ENCODE measurements at places on chromosomes 5 and 9.

DNA sequence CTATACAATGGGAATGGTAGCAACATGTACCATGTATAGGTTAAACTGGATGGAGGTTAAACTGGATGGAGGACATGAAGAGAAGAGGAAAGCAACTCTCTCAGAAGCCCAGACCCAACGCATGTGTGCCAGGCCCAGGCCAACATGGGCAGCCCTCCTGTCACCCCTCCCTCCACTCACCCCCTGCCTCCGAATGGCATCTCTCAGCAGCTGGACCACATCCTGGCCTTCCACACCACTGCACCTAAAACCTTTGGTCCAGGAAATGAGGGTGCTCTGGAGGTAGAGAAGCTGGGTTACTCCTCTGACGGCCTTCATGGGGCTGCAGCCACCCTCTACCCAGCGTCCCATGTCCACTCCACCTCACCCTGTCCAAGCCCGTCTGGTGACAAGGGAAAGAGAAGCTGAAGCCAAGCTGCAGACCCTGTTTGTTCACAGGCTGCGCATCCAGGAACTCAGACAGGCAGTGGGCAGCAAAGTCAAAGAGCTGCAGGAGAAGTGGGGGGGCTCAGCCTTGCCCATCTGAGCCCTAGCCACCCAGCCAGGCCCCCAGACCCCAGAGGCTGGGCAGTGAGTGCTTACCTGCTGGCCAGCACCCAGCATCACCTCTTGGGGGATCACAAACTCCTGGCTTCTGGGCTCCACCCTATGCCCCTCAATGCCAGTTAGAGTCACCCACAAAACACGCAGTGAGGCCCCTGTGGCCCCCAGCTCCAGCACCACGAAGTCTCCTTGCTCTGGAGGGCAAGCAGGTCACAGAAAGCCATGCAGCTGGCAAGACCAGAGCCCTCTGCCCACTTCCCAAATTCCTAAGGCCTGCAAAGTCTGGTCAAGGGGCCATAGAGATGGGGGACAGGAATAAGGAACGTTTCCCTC lies 8.5 kb downstream of the HK3 start:
- no peaks in the 10 kb centered on the region for H3K36me3 ChIP-seq
- H3K4me1 ChIP-seq = no peaks in the 10 kb centered on the region
- no peaks in the 10 kb centered on the region for H3K27me3 ChIP-seq
- H3K4me3 ChIP-seq = no peak overlapping the region
- H3K27ac ChIP-seq = no peak overlapping the region

DNA sequence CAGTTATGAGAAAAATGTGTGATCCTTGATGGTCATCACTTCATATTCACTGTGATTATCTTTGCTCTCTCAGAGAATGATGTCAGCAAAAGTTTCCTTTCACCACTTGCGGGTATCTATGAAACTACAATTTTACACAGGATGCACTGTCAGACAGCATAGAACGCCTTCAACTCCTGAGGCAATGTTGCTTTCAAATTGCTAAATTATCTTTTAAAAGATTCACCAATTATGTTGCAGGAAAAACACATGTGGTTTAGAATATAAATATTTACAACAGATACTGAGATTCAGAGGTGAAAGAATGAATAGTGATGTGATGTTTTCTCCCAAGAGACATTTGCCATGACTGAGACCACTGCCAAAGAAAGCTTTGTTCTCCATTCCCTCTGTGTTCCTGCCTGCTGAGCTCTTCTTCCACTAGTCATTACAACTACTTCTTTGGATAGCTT lies 879.8 kb upstream of the DMAC1 start:
- H3K27ac ChIP-seq = no peak overlapping the region
- DNase-seq = no peak
- H3K36me3 ChIP-seq = no peaks in the 10 kb centered on the region
- no peaks in the 10 kb centered on the region for H3K27me3 ChIP-seq
- H3K4me3 ChIP-seq = no peak overlapping the region
- H3K4me1 ChIP-seq = no peaks in the 10 kb centered on the region

DNA sequence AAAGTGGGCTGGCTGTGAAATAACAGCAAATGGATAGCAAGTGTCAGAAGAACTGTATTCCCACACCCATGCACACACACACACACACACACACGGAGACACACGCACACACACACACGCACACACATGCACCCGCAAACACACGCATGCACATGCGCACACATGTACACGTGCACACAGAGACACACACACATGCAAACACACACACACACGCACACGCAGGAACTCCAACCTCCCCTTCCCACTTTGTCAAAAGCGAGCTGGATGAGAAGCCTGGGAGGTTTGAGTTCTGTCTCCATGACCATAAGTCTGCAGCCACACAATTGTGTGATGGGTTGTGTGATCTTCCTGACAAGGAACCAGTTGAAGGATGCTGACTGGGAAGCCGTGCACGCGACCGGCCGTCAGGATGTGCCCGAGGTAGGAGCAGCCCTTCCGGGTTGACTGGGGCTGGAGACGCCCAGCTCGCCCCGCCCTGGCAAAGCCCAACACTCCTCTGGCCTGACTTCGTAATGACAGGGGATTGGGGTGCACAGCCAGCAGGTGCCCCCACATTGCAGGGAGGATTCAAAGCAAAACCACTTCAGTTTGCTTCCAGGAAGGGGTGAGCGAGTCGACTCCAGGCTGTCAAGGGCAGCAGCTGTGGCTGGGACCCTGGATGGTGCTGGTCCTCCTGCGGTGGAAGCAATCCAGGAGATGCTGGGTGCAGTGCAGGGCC lies 29.3 kb upstream of the NKD2 start:
- no peak overlapping the region for H3K27ac ChIP-seq
- H3K27me3 ChIP-seq = no peaks in the 10 kb centered on the region
- H3K36me3 ChIP-seq = no peaks in the 10 kb centered on the region
- no peak overlapping the region for H3K4me3 ChIP-seq

DNA sequence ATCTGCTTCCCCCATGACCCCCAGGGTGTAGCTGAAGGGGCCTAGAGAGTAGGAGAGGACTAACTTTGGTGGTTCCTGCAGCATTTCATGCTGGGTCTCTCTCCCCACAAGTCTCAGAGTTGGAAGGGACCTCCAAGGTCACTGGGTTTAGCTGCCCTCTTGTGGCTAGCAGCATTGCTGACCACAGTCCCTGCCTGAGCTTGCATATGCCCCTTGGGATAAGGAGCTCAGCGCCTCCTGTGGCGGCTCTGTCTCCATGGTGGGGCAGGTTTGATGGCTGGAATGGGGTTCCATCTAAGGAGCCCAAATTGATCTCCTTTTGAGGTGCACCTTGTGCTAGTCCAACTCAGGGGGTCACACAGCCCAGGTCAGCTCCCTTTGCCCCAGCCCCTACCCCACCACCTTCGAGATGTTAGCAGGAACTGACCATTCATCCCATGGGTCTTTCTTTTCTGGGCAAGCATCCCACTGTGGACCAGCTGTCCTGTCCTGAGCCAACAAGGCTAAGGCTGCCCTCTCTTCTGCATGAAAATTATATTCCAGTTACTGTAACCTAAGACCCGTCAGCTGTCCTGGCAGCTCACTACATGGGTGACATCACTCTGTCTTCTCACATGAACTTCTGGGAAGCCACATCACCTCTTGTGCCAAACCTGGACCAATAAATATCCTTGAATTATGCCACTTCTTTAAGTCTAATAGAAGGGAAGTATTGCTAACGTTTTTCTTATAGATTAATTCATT lies 196.2 kb downstream of the HSPA4 start:
- H3K36me3 ChIP-seq = no peaks in the 10 kb centered on the region
- H3K4me1 ChIP-seq = no peaks in the 10 kb centered on the region
- no peak overlapping the region for H3K27ac ChIP-seq
- no peaks in the 10 kb centered on the region for H3K27me3 ChIP-seq
- no peak overlapping the region for H3K4me3 ChIP-seq

DNA sequence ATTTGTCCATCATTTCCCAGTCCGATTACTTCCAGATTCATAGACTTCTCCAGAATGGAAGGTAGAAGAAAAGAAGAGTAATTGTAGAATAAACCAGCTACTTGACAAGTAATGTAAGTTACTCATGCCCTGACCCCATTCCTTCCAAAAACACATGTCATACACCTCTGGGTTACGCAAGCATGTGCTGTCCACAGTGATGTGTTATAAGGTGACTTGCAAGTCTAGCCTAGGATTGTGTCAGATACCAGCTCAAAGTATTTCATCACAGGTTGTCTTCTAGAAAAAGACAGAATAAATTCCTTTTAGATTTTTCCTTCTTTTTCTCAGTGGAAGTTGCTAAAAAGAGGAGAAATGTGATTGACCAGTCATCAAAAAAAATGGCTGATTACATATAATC lies 8.0 kb upstream of the TLR4 start:
- no peak for DNase-seq
- no peak overlapping the region for H3K4me3 ChIP-seq
- H3K27me3 ChIP-seq = no peaks in the 10 kb centered on the region
- H3K27ac ChIP-seq = no peak overlapping the region
- H3K36me3 ChIP-seq = no peaks in the 10 kb centered on the region

- no peak overlapping the region for H3K4me3 ChIP-seq
- DNase-seq = no peak
- H3K4me1 ChIP-seq = no peaks in the 10 kb centered on the region
- H3K27me3 ChIP-seq = no peaks in the 10 kb centered on the region
- H3K27ac ChIP-seq = no peak overlapping the region
These were observed 12.6 kb upstream of the EGR1 start for GRCh38 chr5:138452720-138453119.

GRCh38 chr5:119814655-119815054 lies 185.3 kb downstream of the FAM170A start:
- H3K36me3 ChIP-seq = no peaks in the 10 kb centered on the region
- H3K4me1 ChIP-seq = no peaks in the 10 kb centered on the region
- H3K27me3 ChIP-seq = no peaks in the 10 kb centered on the region
- no peak overlapping the region for H3K27ac ChIP-seq
- no peak for DNase-seq
- no peak overlapping the region for H3K4me3 ChIP-seq

GRCh38 chr5:176719113-176719739 lies 71.9 kb downstream of the TSPAN17 start:
- H3K27ac ChIP-seq = no peak overlapping the region
- no peaks in the 10 kb centered on the region for H3K36me3 ChIP-seq
- no peaks in the 10 kb centered on the region for H3K27me3 ChIP-seq
- H3K4me3 ChIP-seq = no peak overlapping the region
- no peak for DNase-seq
- H3K4me1 ChIP-seq = no peaks in the 10 kb centered on the region

GRCh38 chr5:52989781-52990527 lies 802 bp downstream of the ITGA2 start:
- H3K4me1 ChIP-seq = no peaks in the 10 kb centered on the region
- H3K27ac ChIP-seq = peak overlapping the region; percentile 87
- no peaks in the 10 kb centered on the region for H3K27me3 ChIP-seq
- no peaks in the 10 kb centered on the region for H3K36me3 ChIP-seq

DNA sequence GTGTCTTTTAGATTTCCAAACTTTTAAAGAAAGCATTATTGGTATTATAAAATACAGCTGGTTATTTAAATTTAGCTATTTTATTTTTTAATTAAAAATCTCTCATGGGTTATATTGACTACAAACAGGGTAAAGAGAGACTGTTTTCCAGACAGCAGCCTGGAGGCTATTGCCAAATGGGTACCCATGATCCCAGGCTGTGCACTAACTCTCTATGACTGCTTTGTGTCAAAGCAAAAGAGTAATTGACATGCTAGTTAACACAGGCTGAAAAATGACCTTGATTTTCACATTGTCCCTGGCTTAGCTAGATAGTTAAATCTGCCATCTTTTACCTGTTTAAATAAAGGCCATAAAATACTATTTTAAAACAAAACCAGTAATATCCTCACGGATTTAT lies 589.7 kb downstream of the ANXA1 start:
- no peak overlapping the region for H3K27ac ChIP-seq
- no peaks in the 10 kb centered on the region for H3K36me3 ChIP-seq
- no peaks in the 10 kb centered on the region for H3K27me3 ChIP-seq
- no peak for DNase-seq
- H3K4me1 ChIP-seq = no peaks in the 10 kb centered on the region

DNA sequence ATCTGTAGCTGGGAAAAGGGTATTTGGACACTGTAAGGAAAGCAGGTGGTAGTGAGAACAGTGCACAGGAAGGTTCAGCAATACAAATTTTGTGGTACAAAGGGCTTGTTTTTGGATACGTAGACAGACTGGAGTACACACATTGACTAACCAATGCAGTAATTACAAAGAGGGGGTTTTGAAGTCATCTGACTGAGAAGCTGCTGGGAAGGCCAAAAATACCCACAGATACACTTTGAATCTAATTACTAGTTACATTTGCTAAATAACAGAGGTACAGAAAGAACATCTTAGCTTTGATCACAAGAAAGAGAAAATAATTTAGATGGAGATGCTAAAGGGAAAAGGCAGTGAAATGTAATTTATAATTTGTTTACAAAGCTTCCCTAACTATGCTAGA lies 45.9 kb downstream of the PKD2L2 start:
- DNase-seq = no peak
- H3K4me3 ChIP-seq = no peak overlapping the region
- H3K27me3 ChIP-seq = no peaks in the 10 kb centered on the region
- no peak overlapping the region for H3K27ac ChIP-seq
- no peaks in the 10 kb centered on the region for H3K4me1 ChIP-seq

DNA sequence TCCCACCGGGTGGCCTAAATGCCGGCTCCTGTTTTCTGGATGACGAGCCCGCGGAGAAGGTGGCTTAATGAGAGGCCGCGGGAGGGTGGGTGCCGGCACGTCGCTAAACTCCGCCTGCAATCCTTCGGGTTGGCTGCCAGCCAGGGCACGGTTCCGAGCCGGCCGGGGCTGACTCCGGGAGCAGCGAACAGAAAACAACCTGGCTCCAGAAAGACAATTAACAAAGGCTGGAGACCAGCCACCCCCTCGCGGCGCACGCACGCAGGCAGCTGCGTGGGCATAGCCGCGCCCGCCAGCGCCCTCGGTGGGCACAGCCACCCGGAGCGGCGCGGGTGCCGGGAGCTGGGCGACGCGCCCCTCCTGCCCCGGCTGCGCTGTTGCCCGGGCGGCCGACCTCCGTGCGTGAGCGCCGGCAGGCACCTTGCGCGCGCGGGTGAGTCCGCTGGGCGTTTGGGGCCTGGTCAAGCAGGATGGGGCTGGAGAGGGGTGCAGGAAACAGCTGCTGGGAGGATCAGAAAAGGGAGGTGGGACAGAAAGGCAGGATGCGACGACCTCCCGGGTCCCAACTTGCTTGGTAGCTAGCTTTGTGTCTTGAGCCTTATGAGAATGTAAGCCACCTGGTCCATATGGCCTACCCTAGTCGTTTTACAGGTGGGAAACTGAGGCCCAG lies at the start of gene ARHGEF37:
Gene ARHGEF37 (plus strand): TSS at position 307 of the 670 bp plus-strand sequence. CDS start 16,272 bp downstream, outside the sequence.
- peak; percentile 31 for DNase-seq
- H3K27ac ChIP-seq = peak within 1 kb of the TSS; percentile 94
- no peaks in the 10 kb centered on the region for H3K27me3 ChIP-seq
- H3K4me3 ChIP-seq = peak within 1 kb of the TSS; percentile 68
- no peaks in the 10 kb centered on the region for H3K4me1 ChIP-seq

DNA sequence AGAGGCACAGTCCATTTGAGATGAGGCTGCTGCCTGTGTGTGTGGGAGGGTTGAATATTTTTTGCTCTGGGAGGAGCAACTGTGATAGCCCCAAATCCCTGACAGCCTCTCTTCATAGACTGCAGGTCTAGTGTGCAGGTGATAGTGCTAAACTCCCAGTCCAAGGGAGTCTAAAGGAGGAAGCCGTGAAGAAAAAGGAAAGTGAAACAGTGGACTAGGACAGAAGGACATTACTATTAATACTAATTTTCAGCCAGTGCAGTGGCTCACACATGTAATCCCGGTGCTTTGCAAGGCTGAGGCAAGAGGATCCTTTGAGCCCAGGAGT lies 295.0 kb downstream of the PDE4D start:
- no peak overlapping the region for H3K27ac ChIP-seq
- H3K36me3 ChIP-seq = no peaks in the 10 kb centered on the region
- H3K4me3 ChIP-seq = no peak overlapping the region
- no peaks in the 10 kb centered on the region for H3K27me3 ChIP-seq
- no peak for DNase-seq
- no peaks in the 10 kb centered on the region for H3K4me1 ChIP-seq
